NCI-H2171 treated with DMSO at 0.1 percent for 48 hours (cell line): ENCODE measurements at places on chromosomes 5 and 9.
A peak's percentile ranks its signal among the peaks of the same experiment; 100 is the strongest.

DNA sequence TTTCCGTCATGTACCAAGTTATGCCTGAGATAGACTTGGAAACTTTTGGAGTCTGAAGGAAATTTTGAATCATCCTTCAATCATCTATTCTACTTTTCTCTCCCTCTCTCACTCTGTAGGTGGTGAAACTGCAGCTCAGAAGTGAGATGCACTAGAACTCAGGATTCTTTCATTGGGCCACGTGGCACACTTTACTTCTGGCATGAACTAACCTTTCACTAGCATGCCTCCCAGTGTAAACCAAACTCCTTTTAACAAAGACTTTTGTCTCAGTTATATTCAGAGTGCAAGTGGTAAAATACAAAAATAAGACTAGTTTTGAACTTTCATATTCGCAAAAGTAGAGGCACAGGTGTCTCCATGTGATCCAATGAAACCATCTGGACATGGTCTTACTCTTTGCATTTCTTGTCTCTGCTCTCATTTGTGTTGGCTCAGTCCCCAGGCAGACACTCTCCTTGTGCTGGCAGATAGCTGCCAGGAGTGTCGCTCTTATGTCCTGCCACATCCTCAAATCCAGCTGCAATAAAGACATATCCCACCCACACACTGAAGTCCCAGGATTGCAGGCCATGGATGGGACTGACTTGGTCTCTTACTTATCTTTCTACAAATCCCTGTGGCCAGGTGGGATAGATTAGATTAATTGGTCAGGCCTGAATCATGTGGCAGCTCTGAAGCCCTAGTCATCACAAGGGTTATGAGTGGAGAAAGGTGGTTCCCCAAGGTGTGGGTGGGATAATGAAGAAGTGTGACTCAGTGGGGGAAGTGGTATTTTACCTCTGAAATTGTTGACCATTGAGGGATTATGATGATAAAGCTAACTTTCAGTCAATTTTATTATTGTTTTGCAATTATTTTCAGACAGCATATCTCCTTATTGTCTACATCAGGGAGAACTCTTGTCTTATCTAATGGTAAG, 267.5 kb downstream of the GABRB2 start:
- no peak for DNase-seq

GRCh38 chr9:94767331-94768072, 41.0 kb downstream of the AOPEP start:
- no peak for DNase-seq

DNA sequence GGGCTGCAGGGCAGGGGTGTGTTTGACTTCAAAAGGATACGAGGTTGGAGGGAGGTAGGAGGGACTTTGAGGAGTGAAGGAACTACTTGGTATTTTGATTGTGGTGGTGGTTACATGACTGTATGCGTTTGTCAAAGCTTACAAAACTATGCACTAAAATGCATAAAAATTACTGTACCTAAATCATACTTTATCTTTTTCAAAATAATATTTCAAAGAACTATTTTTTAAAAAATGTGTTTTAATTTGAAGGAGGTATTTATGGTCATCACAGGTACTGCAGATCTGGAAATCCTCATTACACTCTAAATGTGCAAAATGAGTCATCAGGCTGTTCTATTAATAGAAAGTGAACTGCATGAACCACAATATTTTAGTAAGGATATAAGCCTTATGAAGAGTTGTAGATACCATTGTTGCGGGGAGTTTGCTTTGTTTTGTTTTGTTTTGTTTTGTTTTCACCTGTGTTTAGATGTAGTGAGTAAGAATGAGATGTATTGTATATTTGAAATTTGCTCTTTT, 116.9 kb downstream of the ARRDC3 start:
- no peak for DNase-seq

DNA sequence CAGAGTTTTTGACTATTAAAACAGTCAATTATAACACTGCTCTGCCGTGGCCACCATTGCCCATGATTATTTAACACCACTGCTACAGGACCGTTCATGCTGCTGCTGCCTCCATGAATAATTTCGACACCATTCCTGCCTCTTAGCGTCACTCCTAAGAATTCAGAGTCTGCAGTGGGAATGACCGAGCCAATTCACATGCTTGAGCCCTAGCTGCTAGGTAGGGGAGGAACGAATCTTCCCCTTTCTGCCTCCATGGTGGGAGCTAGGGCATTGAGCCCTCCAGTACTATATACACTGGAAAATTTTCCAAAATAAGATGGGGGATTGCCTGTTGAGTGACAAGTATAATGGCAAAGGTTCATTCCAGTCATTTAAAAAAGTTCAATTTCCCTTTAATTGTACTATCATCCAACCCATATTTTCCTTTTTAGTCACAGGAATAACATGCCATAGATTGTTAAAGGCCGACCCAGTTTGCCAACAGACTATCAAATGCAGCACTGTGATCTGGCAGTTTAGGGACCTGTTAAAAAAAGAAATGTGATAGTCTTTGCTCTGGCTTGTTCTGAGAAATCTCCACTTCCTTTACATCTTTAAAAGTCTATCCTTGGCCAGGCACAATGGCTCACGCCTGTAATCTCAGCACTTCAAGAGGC, 13.5 kb upstream of the B4GALT1 start:
- DNase-seq: no peak

GRCh38 chr9:23556459-23556858, 269.6 kb downstream of the ELAVL2 start:
- DNase-seq: no peak

DNA sequence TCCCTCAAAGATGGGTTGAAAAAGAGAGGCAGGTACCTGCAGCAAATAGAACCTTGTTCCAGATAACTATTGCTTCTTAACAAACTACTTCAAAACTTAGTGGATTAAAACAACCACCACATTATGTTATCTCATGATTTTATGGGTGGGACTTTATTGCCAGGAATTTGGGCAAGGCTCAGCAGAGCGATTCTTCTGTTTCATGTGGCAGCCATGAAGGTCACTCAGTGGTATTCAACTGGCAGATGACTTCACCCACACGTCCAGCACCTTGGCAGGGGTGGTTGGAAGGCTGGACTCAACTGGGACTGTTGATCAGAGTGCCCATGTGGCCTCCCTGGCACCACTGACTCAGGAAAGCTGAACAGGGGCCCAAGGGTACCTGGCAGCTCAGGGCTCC, 112.0 kb downstream of the HSD17B3 start:
- DNase-seq: no peak

- DNase-seq: no peak
These were observed 42.5 kb upstream of the BASP1 start for GRCh38 chr5:17174965-17175364.

DNA sequence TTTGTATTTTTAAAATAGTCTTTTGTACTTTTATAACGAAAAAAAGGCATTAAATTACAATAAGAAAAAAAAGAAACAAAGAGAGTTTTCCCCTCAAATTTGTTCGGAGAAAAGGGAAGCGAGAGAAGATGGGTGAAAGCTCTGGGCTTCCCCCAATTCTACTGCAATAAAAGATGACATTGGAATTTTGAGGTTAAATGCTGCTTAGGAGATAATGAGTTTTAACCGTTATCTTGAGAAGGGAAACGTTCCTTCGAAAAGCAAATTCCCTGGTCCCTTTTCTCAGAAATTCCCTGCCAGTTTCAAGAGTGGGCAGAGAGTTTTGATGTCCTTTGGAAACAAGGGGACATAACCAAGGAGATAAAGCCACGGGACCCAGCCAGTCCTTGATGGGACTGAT, 18.4 kb upstream of the ERGIC1 start:
- no peak for DNase-seq

DNA sequence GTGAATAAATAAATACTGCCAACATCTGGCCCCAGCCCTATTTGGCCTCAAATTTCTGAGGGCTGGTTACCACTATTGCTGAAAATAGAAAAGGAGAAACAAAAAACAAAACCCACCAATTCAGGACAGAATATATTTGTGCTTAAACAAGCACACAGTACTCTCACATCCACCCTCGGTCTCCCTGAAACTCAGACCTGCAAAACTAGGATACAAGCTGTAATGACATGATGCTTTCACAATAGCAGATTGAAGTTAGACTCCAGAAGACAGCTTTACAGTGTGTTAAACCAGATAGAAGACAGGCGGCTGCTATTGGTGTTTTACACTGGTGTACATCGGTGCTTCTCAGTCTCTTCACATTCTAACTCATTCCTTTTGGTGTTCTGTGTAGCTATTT, 214.9 kb upstream of the DMRT1 start:
- no peak for DNase-seq

GRCh38 chr5:77632526-77633206, 5.8 kb downstream of the OTP start:
- no peak for DNase-seq

GRCh38 chr9:33506626-33507370, 17.3 kb upstream of the ANKRD18B start:
- DNase-seq: no peak

DNA sequence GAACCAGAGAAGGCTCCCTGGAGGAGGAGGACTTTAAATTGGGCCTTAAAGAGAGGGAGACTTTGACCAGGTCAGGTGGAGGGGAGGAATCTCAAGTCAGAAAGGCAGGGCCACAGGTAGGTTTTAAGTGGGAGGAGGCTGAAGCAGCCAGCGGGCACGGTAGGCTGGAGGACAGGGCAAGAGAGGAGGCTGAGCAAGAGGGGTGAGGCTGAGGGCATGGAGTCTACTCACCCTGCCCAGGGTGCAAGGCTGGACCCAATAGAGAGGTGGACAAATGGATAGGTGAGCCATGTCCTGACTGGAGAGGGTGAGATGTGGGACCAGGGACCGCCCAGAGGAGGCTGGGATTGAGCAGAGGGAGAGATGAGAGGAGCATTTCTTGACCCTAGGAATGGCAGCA, 25.6 kb upstream of the TRIM14 start:
- no peak for DNase-seq

GRCh38 chr9:100368672-100369071, 15.9 kb upstream of the TEX10 start:
- no peak for DNase-seq

- DNase-seq: no peak
These were observed 21.2 kb upstream of the TTC23L start for GRCh38 chr5:34817558-34818351.

- DNase-seq: peak; percentile 1
These were observed 16.6 kb upstream of the KCNMB1 start for GRCh38 chr5:170405817-170406216.

- DNase-seq: no peak
These were observed 617.7 kb upstream of the C9orf72 start for GRCh38 chr9:28190981-28191380.

DNA sequence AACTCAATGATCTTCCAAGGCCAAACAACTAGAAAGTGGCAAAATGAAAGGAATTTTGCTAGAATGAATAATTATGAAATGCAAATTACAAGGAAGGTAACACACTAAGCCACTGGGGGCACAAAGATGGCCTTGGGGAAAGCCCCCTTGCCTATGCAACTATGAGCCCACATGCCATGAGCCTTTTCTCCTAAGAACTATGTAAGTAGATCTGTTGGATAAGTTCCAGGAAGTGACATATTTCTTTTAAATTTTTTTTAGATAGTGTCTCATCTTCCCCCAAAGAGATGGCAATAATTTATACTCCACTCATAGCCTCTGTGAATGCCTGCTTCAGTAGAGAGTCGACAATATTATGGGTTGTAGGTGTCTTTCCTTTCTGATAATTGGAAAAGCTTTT, 257.8 kb downstream of the AUH start:
- DNase-seq: peak; percentile 6

GRCh38 chr5:74240783-74241750, 399.5 kb downstream of the ENC1 start:
- no peak for DNase-seq

DNA sequence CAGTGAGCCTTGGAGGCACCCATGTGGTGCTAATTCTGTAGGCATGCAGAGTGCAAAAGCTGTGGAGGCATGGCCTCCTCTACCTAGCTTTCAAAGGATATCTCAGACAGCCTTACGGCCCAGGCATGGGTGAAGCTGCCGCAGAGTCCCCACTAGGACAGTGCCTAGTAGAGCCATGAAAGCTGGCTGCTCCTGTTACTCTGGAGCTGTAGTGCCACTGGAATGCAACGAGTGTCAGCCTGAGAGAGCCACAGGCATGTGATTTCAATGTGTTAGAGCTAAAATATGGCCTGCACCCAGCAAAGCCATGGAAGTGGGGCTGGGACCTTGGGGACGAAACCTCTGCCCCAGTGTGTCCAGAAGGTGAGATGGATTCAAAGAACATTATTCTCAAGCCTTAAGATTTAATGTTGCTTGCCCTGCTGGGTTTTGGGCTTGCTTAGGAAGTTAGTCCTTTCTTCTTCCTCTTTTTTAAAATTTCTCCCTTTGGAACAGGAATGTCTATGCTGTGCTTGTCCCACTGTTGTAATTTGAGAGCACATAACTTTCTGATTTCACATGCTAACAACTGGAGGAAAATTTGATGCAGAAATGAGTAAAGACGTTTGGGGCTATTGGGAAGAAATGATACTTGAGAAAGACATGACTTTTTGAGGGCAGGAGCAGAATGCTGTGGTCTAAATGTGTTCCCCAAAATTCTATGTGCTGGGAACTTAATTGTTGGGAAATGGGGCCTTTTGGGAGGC, 298.4 kb downstream of the PSAT1 start:
- no peak for DNase-seq

DNA sequence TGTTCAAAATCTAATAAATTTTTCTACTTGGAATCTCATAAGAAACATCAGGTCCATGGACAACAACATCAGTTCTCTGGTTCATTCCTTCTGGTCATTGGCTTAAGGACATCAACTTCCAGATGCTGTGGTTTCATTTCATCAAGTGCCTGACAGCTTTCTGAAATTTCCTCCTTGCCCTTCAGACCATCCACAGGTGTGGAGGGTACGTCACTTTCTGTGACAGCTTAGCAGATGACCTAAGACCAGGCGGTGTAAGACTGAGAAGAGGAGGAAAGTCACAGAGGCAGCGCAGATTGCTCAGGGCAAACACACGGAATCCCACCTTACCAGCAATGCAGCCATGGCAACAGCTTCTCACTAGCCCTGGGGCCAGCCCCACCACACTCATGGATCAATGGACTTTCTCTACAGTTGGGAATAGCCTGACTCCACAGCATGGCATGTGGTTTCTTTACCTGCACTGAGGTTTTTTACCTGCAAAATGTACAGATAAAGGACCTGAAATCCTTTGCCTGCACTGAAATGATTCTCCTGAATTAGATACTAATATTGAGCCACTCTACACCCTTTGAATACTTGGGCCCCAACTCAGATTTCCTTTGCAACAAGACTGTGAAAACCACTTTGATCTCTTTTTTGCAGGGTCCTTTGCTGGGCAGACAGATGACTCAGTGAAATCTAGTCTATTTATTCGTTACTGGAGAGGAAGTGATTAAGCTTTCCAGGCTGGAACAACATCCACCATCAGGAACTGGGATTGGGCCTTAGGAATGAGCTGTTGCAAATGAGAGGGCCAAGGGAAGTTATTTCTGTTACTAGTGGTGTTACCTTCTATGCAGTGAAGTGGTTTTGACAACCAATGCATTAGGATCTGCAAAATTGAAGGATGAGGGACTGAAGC, 26.9 kb downstream of the TICAM2 start:
- no peak for DNase-seq

GRCh38 chr5:169873642-169874041, 106.7 kb downstream of the INSYN2B start:
- DNase-seq: no peak

DNA sequence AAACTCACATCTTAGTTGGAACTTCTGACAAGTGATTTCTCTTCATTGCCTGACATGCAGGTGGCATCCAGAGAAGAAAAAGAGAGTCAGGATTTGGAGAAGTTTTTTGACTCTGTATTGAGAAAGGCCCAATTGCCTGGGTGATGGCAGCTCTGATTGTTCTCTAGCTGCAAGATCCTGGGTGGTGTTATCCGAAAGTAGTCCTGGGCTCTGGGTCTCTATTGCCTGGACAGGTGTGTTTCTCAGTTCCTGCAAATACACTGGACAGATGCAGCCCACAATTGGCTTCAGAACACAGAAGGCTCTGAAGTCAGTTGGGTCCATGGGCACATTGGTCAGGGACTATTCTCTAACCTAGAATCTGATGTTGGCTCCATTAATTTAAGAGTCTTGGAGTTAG, 67.4 kb downstream of the RGS3 start:
- DNase-seq: no peak
